ENCODE measurements at places on chromosomes 11 and 22. TPM values are rescaled to one million over a fixed set of nuclear protein-coding genes. Genes with fewer than 3 reads are reported as not detected.

The OOSP4A gene
- not detected for total RNA-seq

The TREH gene
- total RNA-seq, result 1.0 TPM

DNA sequence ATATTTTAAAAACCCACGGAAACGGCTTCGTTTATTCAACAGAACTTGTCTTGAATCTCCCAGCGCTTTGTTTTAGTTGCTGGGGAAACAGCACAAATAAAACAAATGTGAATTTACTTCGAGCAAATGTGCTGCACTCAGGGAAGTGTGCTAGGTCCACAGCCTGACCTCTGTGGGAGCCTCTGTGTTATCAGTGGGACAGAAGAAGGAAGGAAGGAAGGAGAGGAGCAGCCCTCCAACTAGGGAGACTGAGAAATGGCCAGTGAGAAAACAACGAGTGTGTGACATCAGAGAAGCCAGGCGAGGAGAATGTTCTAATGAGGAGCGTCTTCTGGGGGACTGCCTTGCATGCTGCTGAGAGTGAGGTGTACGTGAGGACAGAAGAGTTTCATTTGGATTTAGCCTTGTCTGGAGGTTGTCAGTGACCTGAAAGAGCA, 42.7 kb downstream of the PPP6R3 start:
- no peak for DNase-seq

DNA sequence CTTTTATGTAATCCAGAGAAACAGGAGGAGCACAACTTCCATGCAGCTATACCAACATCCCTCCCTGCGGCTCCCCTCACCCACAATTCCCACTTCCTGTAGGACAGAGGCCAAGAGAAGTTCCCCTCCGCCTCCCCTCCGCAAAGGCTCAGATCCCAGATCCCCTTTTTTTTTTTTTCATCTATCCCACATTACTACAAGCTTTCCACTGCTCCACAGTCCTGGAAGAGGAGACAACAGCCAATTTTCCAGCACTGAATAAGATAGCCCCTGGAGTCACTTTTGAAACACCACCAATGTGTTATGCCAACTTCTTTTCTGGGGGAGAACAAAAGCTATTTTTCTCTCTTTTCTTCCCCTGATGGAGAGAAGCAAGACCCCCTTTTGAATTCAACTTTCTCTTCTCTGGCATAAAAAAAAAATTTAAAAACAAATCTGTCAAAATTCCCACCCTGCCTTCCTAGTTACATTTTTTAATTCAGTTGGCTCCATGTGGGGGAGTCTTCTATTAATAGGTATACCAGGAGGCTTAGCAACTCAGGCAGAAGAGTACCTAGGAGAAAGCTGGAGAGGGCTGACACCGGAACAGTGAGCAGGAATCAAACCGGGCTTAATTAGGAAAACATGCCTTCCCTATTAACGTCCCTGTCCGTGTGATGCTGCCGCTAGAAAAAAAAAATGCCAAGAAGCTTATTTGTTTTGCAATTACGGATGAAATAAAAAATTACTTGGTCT, 543.4 kb downstream of the BUD13 start:
- no peak for DNase-seq

GRCh38 chr11:87128372-87128771, 90.6 kb downstream of the TMEM135 start:
- DNase-seq, result no peak

DNA sequence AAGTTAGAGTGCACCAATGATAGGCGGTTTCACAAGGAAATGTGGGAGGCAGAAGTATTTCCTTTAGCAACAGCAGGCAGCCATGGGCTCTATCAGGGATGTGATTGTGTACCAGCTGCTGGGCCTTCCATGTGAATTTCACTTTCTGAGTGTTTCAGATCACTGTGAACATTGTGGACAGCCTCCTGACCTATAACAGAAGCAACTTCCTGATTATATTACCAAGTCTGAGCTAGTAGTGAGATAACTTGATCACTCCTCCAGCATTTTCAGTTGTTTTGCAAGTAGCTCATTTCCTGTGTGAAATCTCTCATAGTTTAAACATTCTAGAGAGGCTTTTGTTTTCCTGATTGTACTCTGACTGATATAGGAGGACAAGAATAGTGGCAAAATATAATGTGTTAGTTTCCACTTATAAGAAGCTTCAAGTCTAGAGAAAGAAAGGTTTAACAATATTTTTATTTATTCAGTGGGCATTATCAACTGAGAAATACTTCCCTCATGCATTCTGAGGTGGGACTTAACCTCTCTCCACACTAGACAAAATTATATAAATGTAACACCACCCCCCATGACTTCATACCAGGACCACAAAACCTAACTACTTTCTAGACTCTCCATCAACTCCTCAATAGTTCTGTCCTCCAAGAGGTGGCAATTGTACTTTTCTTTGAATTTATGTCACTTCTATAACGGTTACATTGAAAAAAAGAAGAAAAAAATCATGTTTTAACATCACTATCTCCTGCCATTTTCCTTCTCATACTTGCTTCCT, 184.2 kb upstream of the LUZP2 start:
- no peak for DNase-seq

DNA sequence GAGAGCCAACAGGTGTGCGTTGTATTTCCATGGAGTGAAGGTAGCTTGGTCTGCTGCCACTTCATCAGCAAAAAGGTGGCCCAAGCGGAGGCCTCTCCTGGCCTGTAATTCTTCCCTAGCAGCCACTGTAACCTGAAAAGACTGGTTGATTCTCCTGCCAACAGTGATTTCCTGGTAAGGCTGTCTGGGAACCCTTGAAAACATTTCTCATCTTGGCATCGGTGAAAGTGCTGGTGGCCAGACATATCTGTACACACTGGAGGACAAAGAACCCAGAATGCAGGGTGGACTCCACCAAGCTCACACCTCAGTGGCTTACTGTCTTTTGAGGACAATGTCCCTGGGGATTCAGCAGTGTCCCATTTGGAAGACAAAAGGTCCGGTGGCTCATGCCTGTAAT, 128.0 kb downstream of the TRIM29 start:
- DNase-seq, result no peak

The IL17REL gene
- 0.06 TPM for total RNA-seq

The LSP1 gene
- 162 TPM for total RNA-seq

The USP28 gene
- 20.9 TPM for total RNA-seq

All from upper lobe of left lung (tissue), 6 donors.